ENCODE measurements at places on chromosomes 6 and 20.

GRCh38 chr6:168345896-168346754 lies 26.5 kb upstream of the DACT2 start:
- DNase-seq: no peak

DNA sequence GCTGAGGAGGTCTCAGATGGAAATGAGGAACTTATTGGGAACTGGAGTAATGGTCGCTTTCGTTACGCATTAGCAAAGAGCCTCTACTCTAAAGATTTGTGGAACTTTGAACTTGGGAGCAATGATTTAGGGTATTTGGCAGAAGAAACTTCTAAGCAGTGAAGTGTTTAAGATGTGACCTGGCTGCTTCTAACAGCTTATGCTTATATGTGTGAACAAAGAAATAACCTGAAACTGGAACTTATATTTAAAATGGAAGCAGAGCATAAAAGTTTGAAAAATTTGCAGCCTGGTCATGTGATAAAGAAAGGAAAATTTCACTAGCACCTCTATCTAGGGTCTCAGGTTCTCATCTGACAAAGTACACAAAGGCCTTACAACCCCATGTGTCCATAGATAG lies 23.5 kb downstream of the IRF4 start:
- DNase-seq: no peak

DNA sequence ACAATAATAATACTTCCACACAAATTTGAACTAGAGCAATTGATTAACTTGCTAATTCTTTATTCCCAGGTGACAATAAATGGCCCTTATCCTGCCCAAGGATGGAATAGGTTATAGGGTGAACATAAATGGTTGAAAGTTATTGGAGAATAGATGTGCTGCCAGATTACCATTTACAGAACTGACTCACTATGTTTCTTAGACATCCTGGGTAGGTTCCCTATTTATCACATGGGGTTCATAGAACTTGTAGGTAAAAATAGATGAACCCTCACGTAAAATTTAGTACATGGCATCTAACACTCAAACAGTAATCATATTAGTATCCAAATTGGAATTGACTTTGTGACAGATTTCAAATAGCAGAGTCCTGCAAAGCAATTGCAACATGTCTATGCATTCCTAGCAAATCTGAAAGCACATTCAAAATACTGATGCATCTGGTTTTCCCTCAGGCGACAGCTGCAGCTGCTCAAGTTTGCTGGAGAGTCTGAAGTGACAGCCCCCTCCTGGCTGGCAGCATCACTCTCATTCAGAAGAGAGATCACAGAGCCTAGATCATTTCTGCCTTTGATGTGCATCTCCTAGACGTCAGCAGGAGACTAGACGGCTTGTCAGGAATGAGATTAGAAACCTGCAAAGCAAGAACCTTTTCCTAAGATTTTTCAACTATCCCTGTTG lies 80.2 kb upstream of the RNF217 start:
- DNase-seq: no peak

- DNase-seq: no peak
These were observed 13.0 kb upstream of the MOXD1 start for GRCh38 chr6:132414322-132414721.

DNA sequence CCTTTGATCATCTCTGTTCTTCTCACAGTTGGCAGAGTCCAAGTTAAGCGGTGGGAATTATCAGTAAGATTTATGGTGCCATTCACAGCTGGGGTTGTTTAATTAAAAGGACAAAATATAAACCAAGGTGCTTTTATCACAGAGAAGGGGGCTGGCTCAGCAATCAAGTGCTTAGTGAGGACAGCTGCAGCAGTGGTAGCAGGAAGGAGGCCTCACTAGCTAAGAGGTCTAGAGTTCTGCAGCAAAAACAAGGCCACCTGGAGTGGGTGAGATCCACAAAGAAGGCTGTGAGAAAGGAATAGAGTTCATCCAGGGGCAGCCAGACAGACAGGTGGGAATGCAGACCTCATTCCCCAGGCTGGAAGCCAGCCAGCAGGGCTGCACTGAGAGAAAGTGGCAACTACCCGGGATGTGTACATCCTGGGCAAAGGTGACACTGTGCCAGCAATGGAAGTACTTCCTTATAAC lies 37.1 kb downstream of the PIGU start:
- DNase-seq: peak; percentile 86

DNA sequence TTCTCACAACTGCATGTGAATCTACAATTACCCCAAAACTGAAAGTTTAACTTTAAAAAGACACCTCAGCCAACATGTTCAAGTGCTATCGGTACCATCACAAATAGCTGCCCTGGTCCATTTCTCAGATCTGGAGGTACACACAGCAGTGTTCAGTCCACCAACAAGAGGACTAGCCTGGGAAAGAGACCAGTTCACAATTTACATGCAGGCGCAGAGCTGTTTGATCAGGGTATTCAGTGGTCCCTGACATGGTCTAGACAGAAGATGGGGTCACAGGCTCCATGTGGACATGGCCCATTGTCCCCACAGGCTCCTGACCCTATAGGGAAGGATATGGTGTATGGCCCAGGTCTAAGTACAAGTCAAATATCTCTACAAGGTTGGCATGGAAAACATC lies 15.6 kb upstream of the TGM6 start:
- DNase-seq: no peak

- DNase-seq: no peak
These were observed 60.2 kb downstream of the SCML4 start for GRCh38 chr6:107763946-107764345.

GRCh38 chr20:19867074-19867473 lies 109.0 kb downstream of the RIN2 start:
- DNase-seq: no peak

DNA sequence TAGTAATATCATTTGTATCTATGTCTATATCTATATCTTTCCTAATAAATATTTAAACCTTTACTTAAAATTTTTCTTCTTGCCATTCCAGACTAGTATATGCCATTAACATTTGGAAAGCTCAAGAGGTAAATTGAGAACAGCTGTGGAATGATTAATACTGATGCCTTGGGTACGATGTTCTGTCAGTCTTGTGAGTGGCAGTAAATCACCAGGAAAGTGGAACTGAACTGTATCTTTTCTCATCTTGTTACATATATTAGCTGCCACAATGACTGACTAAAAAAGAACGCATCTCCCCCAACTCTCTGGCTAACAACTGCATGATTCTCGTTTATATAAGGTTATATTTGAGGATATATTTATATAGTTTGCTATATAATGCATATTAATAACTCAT lies 137.0 kb upstream of the ASCC3 start:
- DNase-seq: no peak

GRCh38 chr6:158439255-158439654 lies 120.6 kb upstream of the TMEM181 start:
- DNase-seq: no peak

DNA sequence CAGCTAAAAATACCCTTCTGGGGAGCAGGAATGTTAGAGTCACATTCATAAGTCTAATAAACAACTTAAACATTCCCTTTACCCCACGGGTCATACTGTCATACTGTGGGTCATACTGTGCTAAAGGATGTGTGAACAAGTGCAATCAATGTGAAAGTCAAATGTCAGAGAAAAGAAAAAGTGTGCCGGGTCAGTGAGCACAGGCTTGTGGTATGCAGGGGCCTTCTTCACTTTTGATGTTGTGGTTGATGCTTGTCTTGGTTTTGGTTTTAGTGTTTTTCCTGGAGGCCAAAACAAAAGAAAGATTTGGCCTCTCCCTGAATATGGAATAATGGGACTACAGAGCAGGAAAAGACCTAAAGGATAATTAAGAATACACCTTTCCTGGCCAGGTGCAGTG lies 267.9 kb upstream of the PLN start:
- DNase-seq: no peak

- no peak for DNase-seq
These were observed 43.6 kb downstream of the MDGA1 start for GRCh38 chr6:37653933-37654565.

DNA sequence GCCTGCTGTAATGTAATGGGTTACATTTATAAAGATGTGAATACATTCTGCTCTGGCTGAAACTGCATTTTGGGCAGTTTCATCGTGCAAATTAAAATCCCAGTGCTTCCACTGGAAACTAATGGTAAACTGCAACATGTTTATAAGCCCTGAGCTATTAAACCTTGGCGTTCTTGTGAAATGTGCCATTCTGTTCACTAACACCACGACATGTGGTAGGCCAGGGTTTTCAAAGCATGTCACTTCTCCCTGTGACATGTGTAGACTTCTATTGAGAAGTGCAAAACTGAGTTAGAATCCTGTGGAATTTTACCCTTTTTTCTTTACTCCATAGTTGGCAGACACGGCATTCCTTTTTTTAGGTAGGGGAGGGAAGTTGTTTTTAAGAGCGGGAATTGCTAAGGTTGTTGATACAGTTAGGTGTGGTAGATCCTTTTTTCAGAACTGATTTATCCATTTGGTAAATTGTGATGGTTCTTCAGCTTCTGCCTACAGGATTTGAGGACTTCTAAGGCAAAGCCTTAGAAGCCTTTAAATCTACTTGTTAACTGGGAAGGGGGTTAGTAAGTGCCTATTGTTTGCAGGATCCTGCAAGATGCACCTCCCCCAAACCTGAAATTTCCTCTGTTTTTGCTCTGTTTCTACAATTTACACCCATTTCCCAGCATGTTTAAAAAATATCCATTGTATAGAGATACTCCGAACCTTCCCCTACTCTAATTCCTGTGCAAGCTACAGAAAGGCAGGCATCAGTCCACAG lies 4.2 kb downstream of the SASH1 start:
- no peak for DNase-seq

- DNase-seq: no peak
These were observed 432.8 kb downstream of the GRIK2 start for GRCh38 chr6:101826269-101826668.

- no peak for DNase-seq
These were observed 24.4 kb downstream of the SPDEF start for GRCh38 chr6:34531580-34532201.

- DNase-seq: no peak
These were observed 129.0 kb downstream of the KIF16B start for GRCh38 chr20:16444057-16444777.

GRCh38 chr6:34714663-34715062 lies 18.1 kb upstream of the ILRUN start:
- no peak for DNase-seq

DNA sequence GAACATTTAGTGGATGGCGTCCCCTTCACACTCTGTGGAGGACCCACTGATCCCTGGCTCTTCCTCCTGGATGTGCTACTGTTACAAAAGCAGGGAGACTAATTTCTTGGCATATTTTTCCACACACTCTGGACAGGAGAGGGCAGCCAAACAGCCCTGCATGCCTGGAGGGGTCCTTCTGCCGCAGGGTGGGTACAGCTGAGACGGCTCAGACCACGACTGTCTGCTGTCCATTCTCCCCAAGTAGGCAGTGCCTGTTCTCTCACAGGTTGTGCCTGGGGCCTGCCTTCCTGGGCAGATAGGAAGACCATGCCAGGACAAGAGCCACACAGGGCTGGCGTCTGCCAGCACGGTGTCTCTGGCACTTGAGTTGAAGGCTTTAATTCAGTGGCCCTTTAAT lies 260.1 kb downstream of the FOXC1 start:
- no peak for DNase-seq

DNA sequence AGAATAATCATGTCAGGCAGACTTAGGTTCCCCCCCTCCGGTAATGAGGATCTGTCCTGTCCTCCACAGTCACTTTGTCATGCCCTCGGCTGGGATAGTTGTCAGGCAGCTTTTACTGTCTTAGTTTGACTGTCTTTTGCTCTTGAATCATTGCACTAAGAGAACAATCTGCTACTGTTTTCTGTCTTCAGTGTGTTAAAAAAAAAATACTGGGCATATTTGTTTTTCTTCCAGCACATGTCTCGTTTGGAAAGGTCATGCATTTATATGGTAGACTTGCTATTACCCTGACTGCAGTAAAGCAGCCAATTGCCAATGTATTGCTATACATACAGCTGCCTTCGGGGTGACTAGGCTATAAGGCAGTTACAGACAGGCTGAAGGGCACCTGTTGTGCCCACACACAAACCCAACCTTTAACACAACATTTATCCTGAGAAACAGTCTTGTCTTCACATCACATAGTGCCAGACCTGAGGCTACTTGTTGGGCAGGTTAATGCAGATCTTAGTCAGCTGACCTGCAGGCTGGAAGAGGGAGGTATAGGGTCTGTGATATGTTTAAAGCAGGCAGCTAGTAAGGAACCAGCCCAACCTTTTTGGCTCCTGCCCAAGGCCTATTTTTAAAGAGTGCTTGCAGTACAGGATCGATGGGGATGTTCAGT lies 26.7 kb downstream of the ARFGEF3 start:
- DNase-seq: no peak

- no peak for DNase-seq
These were observed 49.0 kb downstream of the COL19A1 start for GRCh38 chr6:69915346-69915745.

- no peak for DNase-seq
These were observed 192.0 kb upstream of the IMPG1 start for GRCh38 chr6:76264468-76264867.

GRCh38 chr6:15504040-15504495 lies 158.8 kb downstream of the DTNBP1 start:
- DNase-seq: no peak

GRCh38 chr6:113719545-113719944 lies 137.6 kb upstream of the MARCKS start:
- no peak for DNase-seq

DNA sequence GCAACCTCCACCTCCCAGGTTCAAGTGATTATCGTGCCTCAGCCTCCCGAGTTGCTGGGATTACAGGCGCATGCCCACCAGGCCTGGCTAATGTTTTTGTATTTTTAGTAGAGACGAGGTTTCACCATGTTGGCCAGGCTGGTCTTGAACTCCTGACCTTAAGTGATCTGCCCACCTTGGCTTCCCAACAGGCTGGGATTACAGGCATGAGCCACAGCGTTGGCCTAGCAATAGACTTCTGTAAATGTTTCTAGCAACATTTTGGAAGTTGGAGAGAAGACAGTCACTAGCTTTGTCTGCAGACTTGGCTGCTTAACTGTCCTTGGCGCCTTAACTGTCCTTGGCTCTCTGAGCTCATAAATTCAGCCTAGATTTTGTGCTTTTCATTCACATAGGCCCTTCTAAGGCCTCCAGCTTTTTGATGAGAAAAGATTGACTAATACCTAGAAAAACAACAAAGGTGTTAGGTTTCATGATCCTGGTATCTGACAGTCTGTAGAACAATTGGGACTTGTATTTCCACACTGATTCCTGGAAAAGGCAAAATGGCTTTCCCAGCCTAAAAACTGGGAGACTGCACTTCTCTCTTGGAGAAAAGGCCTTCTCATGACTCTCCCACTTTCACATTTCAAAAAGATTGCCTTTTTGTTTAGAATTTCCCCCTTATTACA lies 49.7 kb downstream of the OR2B2 start:
- no peak for DNase-seq

DNA sequence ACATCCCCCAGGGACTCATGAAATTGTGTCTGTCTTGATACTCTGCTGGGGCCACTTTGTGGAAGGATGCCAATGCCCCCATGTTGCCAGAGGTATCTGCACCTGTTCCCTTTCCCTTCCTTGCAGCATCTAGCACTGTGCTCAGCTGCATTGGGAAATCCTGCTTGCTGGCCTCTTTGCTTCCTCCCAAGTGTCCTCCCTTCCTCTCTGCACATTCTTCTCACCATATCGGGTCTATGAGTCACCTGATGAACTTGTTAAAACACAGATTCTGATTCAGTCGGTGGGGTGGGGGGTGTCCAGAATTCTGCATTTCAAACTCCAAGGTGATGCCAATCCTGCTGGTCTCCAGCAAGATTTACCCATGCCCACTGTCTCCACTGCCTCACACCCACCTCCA lies 467.8 kb downstream of the PTPRT start:
- DNase-seq: no peak
